ENCODE measurements at places on chromosomes 1 and 21.

- peak; percentile 24 for DNase-seq
Measured at GRCh38 chr1:30706528-30706927, 16.9 kb downstream of the MATN1 start.

DNA sequence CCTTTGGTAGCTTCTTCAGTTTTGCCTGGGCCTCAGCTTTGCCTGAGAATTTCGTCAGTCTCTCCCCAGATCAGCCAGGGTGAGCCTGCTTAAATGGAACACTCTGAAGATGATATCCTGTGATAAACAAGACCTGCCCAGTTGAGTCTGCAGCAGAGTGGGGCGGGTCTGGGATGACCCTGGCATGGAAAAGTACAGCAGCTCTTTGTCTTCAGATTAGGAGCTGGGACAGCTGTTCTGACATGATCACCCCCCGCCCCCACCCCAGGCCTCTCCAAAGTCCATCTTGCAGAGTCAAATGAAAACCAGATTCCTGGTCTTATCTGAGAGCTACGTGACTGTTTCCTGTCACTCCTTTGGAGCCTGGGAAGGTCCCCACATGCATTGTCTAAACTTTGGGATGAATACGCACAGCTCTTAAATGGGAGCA, 2.2 kb upstream of the TMEM51 start:
- DNase-seq = no peak

GRCh38 chr1:172775606-172776005, 116.7 kb downstream of the FASLG start:
- no peak for DNase-seq

DNA sequence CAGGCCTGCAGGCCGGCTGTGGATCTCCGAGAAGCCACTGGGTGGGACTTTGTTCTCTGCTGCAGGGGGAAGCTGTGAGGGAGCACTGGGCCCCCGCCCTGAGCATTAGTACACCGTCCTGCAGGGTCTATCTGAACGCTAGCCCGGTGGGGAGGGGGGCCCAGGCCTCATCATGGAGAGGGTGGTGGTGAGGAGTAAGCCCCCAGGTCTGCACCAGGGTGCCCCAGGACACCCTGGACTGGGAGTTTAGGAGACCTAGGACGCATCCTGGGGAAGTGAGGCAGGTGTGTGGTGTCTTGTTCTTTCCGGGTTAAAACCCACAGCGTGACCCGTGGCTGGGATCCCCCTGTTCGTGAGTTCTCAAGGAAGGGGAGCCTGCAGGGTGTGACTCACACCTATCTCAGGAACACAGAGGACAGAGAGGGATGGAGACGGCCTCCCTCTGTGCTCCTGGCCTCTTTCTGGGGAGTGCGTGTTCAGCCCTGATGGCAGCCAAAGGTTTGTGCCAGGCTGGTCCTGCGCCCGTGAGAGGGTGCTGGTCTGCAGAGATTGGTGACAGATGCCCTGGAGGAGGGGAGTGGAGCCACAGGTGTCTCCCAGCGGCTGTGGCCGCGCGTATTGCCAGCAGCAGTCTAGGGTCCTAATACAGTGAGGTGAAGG, 44.8 kb downstream of the AGPAT3 start:
- no peak for DNase-seq
